Right cardiac atrium (tissue), 5 donors: ENCODE measurements at places on chromosomes 12 and 14. TPM values are rescaled to one million over a fixed set of nuclear protein-coding genes. Genes with fewer than 3 reads are reported as not detected.

DNA sequence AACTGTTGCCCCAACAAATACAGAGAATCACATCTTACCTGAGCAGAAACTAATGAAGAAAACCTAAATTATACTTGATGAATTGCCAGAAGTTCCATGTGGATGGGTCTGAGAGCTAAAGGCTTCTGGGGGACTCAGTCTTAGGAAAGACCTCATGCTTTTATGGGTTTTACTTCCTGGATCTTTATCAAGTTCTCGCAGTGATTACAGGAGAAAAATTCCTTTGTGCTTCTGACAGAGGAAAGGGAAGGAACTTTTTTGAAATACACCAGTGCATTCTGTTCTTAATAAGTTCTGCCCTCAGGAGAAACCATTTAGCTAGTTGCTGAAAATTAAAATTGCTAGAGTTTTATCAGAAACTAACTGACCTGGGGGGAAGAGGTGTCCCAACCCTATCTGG, 203.9 kb upstream of the KITLG start:
- no peak for DNase-seq

DNA sequence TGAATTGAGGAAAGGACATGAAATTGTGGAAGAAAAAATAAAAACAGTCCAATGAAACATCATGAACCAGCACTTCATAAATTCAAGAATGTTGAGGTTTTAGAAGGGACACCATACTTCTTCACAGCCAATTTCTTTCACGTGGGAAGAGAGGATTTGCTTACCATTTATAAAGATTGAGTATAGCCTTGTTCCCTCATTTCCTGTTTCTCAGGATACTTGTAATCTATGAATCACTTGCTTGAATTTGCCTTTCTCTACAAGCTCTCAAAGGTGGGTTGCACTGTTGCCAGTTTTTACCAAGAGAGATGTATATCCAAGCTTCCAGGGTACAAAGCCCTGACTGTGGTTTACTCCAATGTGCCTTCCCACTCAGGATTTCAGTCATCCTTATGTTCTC, 116.1 kb downstream of the DUSP6 start:
- DNase-seq: no peak

DNA sequence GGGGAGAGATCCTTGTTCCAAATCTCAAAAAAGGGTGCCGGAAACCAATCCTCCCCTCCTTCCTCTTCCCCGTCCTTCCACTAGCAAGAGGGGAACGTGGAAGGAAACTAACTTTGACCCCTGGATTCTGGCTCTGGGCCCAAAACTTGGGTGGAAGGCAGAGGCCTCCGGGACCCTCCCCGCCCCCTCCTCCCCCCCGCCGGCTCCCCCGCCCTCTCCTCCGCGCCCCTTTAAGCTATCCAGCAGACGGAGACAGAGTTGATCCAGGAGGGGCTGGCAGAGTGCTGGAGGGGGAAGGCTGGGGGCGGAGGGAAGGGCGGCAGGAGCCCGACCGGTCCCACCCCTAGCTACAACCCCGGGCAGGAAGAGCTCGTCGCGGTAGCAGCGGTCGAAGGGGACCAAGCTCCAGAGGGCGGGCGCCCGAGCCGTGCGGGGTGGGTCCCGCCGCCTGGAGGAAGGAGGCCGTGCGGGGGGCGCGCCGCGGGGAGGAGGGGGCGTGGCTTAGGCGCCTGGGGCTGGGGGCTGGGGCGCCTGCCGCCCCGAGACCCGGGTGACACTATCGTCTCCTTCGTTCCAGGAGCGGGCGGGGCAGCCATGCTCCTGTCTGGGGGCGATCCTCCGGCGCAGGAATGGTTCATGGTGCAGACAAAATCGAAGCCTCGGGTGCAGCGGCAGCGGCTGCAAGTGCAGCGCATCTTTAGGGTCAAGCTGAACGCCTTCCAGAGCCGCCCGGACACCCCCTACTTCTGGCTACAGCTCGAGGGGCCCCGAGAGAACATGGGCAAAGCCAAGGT, at the start of gene NYNRIN:
NYNRIN (plus strand) TSS at position 351 of the 794 bp plus-strand sequence; CDS start at position 595, 244 bp downstream.
- DNase-seq: peak; percentile 76

KLHL42 gene
- total RNA-seq: 13.4 TPM

SLC38A6 gene
- 6.1 TPM for total RNA-seq

GRCh38 chr14:75941030-75941429, 40.8 kb downstream of the TGFB3 start:
- no peak for DNase-seq

ASIC1 gene
- 2.8 TPM for total RNA-seq

- DNase-seq: no peak
These were observed 6.3 kb upstream of the ABHD12B start for GRCh38 chr14:50865391-50866076.

- DNase-seq: no peak
These were observed 85.1 kb downstream of the KDM2B start for GRCh38 chr12:121495746-121496145.
